Left lung (tissue), 14 donors: ENCODE measurements at places on chromosomes 2 and 18. TPM values are rescaled to one million over a fixed set of nuclear protein-coding genes. Genes with fewer than 3 reads are reported as not detected.

Gene CD207
- polyA plus RNA-seq = 0.17 TPM

Gene SPP2
- not detected for polyA plus RNA-seq

Gene POTEC
- not detected for polyA plus RNA-seq

Gene GPR17
- 0.68 TPM for polyA plus RNA-seq

Gene LOXL3
- polyA plus RNA-seq = 8.4 TPM

Gene KLHL30
- polyA plus RNA-seq = 0.18 TPM

Gene CNRIP1
- polyA plus RNA-seq = 50.8 TPM

Gene KLHL14
- 1.4 TPM for polyA plus RNA-seq

Gene DSG1
- polyA plus RNA-seq = not detected

Gene AKAIN1
- polyA plus RNA-seq = not detected

Gene AMER3
- 0.13 TPM for polyA plus RNA-seq

Gene ANKRD30B
- polyA plus RNA-seq = 0.06 TPM

Gene UGT1A6
- not detected for polyA plus RNA-seq

Gene CXCR4
- polyA plus RNA-seq = 46.6 TPM

Gene LYG2
- 0.61 TPM for polyA plus RNA-seq

Gene ASXL2
- polyA plus RNA-seq = 17.7 TPM

Gene CYRIA
- polyA plus RNA-seq = 13.1 TPM

Gene NT5C1B
- 1.9 TPM for polyA plus RNA-seq

Gene SLC25A12
- polyA plus RNA-seq = 27.3 TPM

Gene CHRND
- polyA plus RNA-seq = not detected

Gene MAPRE3
- 12.4 TPM for polyA plus RNA-seq

Gene GYPC
- polyA plus RNA-seq = 79.8 TPM

Gene PHLPP1
- 10.8 TPM for polyA plus RNA-seq

Gene STPG4
- 0.18 TPM for polyA plus RNA-seq

Gene IL1RL1
- polyA plus RNA-seq = 0.31 TPM

Gene MSTN
- 1.3 TPM for polyA plus RNA-seq

Gene GAREM2
- 7.3 TPM for polyA plus RNA-seq

Gene PDE11A
- polyA plus RNA-seq = 0.31 TPM

Gene ASPRV1
- polyA plus RNA-seq = 3.4 TPM

Gene PSMA8
- polyA plus RNA-seq = 0.13 TPM

Gene LRATD1
- polyA plus RNA-seq = 15.5 TPM

Gene LOXHD1
- 1.4 TPM for polyA plus RNA-seq

Gene SLC23A3
- 2.6 TPM for polyA plus RNA-seq

Gene LIPT1
- polyA plus RNA-seq = 20.3 TPM

Gene ELOA2
- polyA plus RNA-seq = not detected

Gene B3GNT7
- 5.2 TPM for polyA plus RNA-seq

Gene CPLX4
- polyA plus RNA-seq = not detected

Gene SAG
- polyA plus RNA-seq = 0.21 TPM

Gene AGXT
- polyA plus RNA-seq = 0.17 TPM

Gene ILKAP
- polyA plus RNA-seq = 50.3 TPM

Gene ANKRD36B
- 69.9 TPM for polyA plus RNA-seq

Gene ATRAID
- polyA plus RNA-seq = 129 TPM

Gene RPRM
- polyA plus RNA-seq = 0.66 TPM

Gene NEU2
- polyA plus RNA-seq = not detected

Gene SH2D6
- polyA plus RNA-seq = 1.0 TPM

Gene GPAT2
- polyA plus RNA-seq = 3.7 TPM

Gene SLC8A1
- polyA plus RNA-seq = 5.4 TPM

Gene CBLN2
- 5.3 TPM for polyA plus RNA-seq

Gene PIAS2
- polyA plus RNA-seq = 22.9 TPM

Gene IL1F10
- polyA plus RNA-seq = not detected

Gene EVX2
- polyA plus RNA-seq = not detected

Gene XDH
- 0.28 TPM for polyA plus RNA-seq

Gene MYO5B
- 14.1 TPM for polyA plus RNA-seq

Gene ARHGAP15
- polyA plus RNA-seq = 28.7 TPM

Gene C2orf72
- 0.21 TPM for polyA plus RNA-seq

Gene GPC1
- polyA plus RNA-seq = 43.9 TPM

Gene SERPINB4
- not detected for polyA plus RNA-seq
